ENCODE measurements at places on chromosomes 7 and 10.

- no peak for DNase-seq
Observed at GRCh38 chr10:127195041-127195506, 1.3 kb downstream of the INSYN2A start.

- DNase-seq, result no peak
Observed at GRCh38 chr7:81447351-81447952, 322.4 kb downstream of the HGF start.

- DNase-seq, result no peak
Observed at GRCh38 chr7:157472311-157473050, 135.7 kb downstream of the DNAJB6 start.

DNA sequence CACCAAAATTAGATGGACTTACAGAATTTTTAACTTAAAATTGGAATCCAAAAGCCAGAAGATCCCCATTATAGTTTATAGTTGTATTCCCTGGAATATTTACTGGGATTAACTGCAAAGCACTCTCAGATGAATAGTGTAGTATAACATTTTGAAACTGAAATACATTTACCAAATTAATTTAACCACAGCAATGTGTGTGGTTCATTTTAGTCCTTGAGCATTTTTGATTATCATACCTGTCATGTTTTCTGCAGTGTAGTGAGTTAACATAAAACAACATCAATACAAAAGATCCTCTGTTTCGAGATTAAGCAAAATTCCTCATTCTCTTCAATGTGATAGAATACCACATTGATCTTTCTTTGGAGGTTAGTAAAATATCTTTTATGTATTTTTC is 3.7 kb downstream of the VIM start:
- DNase-seq, result no peak

- no peak for DNase-seq
Observed at GRCh38 chr10:52027055-52027705, 286.9 kb upstream of the DKK1 start.

GRCh38 chr7:80047856-80048459 is 86.7 kb upstream of the GNAI1 start:
- DNase-seq, result no peak

DNA sequence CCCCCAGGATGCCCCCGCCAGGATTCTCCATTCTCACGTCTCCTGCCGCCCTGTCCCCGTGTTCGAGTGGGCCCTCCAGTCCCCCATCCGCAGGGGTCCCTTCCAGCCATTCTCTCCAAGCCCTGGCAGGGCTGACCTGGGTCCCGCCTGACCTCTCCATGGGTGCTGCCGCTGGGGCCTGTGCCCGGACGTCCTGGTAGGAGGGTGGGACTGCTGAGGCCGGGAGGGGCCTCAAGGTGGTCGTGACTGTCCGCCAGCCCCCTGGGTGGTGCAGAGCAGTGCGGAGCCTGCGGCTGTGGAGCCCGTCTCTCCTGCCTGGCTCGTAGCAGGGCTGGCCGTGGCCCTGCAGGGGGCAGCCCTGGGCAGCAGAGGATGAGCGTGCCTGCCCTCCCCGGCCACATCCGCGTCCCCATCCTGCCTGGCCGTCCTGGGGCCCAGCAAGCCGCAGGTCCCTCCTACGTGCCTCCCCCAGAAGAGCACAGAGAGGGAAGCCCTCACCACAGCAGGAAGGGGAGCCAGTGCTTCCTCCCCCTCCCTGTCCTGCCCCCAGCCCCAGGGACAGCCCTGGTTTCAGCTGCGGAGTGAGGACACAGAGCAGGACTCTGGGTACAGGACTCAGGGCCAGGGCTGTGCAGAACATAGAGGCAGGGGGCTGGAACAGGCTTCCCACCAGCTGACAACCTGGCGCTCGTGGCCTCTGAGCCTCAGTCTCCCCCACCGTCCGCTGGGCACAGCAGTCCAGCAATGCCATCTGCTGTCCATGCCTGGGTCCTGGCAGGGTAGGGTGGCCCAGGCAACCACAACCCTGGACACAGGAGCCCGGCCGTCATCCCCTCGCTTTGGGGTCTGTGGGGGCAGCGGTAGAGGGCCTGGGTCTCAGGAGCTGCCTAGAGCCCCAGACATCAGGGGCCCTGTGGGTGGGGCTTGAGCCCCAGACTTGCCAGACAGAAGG is 1.5 kb upstream of the GRIFIN start:
- DNase-seq, result no peak

- no peak for DNase-seq
Observed at GRCh38 chr7:155280446-155281397, 17.0 kb upstream of the INSIG1 start.

DNA sequence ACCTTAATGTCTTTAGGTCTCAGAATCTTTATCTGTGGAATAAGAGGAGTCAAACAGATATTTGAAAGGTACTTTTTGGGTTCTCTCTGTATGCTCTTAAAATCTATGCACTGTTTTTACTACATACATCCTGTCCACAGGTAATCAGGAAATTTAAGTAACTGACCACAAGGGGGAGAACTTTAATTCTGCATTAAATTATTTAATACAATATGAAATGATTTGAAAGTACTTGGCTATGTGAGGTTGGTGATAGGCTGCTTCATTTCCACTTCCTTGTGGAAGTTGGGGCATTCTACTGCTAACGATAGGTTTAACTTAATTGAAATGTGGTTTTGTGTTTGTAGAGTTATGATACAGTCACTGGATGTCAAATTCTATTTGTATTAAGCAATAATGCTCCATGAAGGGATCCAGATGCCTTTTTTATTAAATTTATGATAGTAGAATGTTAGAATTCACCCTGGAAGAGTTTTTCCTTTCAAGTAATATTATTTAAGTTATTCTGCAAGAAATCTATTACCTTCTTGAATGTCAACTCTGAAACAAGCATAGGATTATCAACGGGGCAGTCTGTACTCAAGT is 6.0 kb downstream of the TEX47 start:
- DNase-seq, result no peak

DNA sequence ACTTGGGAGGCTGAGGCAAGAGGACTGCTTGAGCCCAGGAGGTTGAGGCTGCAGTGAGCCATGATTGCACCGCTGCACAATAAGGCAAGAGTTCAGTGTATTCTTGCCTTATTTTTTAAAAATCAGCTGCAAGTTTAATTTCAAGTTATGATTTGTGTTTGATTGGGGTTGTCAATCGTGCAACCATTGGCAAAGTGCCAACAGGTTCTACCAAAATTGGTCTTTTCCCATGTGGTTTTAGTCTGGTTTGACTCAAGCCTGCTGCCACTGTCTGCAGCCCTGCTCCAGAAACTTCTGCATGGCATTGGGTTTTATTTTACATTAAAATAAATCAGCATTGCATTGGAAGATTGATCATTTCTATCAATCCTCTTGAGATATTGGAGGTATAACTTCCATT is 72.7 kb downstream of the PTPRE start:
- no peak for DNase-seq

DNA sequence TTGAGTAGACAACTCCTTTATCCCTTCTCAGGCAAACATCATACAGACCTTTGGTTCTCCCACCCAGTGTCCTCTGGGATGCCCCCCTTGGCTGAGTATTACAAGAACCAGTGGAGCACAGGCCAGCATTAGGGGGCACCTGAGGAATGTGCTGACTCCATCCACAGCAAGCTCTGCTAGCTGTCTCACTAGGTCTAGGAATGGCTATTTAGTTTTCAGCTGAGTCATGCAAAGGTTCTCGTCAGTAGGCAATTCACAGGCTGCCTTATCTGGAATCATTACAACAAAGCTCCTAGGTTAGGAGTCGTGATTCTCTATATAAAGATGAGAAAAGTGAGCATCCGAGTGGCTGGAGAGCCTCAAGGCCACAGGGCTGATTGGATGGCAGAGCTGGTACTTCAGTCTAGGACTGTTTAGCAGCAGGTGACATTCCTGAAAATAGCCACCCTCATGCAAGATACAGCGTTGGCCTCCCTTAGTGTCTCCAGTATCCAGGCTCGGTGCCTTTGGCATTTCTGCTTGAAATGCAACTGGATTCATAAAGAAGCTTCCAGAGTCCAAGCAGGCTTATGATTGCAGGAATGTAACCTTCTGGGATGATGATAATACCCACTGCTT is 75.8 kb downstream of the CDCA7L start:
- DNase-seq, result no peak

GRCh38 chr10:120473593-120473992 is 16.6 kb downstream of the PLPP4 start:
- DNase-seq, result no peak

DNA sequence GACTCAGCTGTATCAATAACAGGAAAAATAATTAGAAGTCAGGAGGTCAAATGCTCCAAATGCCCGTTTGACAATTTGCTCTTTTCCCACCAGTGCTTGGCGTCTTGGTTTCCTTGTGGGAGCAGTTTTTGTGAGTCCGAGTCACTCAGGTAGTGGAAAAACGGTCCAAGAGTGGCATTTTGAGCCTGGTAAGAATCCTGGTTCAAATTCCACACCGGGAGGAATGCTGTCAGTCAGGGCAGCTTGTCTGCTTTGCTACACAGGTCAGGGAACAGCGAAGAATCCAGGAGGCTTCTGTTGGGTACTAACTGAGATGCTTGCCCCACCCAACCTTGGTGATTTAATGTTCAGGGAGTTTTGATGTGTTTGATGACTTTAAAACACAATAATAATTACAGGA is 209.5 kb downstream of the HERPUD2 start:
- DNase-seq, result no peak

DNA sequence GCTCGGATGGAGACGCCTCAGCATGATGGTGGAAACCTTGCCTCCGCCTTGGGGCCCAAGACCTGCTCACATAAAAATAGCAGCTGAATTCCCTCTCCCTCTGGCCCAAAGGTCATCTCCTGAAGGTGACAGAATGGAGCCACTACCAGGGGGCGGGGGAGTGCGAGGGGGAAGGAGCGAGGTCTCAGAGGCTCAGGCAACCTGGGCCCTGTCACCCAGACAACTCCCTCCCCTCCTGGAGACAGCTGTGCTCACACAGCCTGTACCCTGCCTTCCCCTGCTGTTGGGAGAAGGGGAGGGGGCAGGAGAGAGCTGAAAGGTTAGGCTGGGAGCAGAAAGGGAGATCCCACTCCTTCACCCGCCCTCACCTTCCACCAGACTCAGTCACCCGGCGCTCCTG is 173.0 kb upstream of the RHEB start:
- no peak for DNase-seq

DNA sequence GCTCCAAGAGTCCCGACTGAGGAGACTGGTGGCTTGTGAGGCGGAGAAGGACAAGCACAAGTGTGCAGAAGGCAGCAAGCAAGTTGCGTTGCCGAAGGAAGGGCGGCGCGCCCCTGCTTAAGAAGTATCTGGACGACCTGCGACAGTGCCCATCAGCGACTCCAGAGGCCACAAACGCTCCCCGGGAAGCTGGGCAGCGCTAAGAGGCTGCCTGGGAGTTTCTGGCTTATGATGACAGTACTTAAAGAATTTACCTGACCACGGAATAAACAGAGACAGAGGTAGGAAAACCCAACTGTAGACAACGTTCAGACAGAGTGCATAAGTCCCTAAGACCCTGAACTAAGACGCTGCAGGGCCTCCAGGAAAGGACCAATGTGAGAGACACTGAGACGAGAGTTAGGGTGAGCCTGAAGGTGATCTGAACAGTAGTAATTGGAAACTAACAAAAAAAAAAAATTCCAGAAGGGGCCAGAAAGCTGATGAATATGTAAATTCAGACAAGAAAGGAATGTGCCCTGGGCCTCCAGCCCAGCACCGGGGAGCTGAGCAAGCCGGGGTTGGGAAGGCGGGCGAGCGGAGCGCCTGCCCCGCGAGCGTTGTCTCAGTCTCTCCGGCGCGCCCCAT is 1.0 kb downstream of the OSBPL3 start:
- DNase-seq, result peak; percentile 28

GRCh38 chr7:38020121-38020785 is 99.8 kb downstream of the EPDR1 start:
- no peak for DNase-seq

- no peak for DNase-seq
Observed at GRCh38 chr10:6738112-6738768, 158.2 kb upstream of the PRKCQ start.

DNA sequence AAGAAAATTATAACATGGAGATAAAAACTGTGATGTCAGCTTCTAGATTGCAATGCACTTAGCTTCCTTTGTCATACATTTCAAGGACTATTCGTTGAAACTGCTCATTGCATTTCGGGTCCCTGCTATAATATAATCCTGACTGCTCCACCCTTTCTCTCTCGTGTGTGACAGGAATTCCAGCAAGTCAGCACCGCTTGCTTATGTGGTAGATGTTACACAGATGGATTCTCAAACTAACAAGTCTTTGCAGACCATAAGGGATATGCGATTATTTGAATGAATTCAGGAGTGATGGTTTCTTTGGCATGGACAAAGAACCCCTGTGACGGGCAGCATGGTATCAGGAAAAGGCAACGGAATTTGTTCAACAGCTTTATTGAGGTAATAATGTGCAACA is 184.0 kb downstream of the GRID1 start:
- peak; percentile 16 for DNase-seq

DNA sequence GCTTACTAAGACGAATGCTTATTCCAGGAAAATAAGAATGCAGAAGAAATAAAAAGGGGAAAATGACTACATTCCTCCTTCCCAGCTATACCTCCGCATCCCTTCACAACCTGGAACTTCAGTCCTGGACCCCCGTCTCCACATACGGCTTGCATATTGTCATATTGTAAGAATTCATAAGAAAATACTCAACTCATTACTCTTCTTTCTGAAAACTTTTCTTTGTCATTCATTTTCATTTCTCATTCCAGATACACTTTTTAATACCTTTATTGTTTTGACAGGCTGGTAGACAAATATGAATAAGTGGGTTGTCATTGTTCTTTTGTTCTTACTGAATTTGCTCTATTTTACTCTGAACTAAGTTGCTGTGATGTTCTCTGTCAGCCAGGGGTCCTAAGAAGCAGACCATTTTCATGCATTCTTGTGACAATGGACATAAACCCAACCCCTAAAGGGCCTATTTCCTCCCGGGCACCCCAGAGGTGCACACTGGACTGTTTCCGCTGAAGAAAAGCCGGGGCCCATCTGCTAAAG is 23.3 kb upstream of the SFTPA2 start:
- DNase-seq, result no peak

DNA sequence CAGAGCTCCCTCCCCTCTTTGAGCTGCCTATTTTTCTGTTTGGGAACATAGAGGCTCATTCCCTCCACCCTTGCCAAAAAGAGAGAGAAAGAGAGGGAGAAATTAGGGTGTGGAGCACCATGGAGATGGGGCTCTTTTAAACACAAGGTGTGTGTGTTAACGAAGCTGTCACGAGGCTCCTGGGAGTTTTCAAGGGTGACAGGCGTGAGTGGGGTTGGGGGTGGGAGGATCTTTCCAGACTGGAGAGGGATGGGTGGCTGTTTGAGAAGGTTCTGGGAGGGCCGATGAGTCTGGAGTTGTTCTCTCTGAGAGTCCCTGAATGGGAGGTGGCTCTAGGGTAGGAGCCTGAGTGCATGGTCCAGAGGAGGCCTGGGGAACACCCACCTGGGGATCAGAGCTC is 45.0 kb downstream of the PALD1 start:
- DNase-seq, result no peak
